ENCODE measurements at places on chromosomes 4 and X.

- DNase-seq, result no peak
Measured at GRCh38 chrX:23616361-23616760, 50.9 kb upstream of the PRDX4 start.

DNA sequence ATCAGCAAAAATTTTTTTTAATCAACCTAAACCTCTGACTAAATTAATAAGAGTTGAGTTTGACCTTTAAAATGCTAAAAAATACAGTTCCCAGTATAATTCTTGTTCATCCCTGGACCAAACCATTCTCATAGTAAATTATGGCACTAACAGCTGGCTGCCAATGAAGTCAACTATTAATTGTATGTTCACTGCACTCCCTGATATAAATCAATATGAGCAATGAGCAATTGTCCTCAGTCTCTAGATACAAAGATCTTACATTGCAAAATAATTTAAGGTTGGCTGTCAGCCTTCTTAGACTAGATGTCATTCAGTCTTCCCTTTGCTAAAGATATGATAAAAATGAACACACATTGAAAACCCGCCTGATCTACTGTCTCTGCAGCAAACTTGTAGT lies 39.3 kb downstream of the NKX6-1 start:
- DNase-seq, result no peak

DNA sequence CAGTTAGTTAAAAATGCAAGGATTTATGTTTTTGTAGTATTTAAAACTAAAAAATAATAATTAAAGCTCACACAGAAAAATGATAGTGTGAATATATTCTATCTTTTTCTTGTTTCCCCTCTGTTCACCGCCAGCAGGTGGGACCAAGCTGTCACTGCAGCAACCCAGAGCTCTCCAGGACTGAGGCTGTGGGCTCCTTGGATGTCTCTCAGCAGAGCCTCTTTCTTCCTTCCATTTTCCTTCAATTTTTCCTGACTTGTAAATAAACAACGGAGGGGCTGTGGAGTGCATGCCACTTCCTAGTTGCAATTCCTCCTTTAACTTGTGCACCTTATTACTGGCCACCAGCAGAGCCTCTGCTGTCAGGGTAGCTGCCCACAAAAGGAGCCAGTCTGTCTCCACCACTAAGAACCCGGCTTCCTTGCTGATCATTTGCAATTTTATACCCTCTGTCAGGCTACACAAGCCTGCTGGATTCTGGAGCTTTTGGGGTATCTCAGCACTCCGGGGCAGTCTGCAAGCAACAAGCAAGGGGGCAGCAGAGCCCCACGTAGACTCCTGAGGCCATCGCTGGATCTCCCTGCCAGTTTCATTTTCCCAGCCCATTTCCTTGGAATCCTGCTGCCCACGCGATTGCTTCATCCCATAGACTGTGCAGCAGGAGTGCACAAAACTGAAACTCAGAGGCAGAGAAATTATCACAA lies 1467.4 kb downstream of the C4orf33 start:
- DNase-seq, result no peak

DNA sequence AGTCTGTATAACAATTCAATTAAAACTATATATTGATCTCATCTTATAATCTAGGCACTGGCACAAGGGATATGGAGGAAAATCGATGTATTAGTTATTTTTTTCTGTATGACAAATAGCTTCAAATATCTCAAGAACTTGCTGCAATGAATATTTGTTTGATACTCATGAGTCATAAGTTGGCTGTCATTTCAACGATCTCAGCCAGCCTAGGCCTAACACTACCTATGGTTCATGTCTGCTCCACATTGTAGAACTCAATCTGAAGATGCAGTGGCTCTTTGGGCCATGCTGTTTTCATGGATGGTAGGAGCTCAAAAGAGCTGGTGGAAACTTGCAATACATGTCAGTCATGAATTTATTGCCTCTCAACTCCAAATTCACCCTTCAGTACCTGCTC lies 44.7 kb downstream of the MAGEB17 start:
- DNase-seq, result no peak

GRCh38 chr4:99943904-99944437 lies 2.4 kb downstream of the DNAJB14 start:
- no peak for DNase-seq

DNA sequence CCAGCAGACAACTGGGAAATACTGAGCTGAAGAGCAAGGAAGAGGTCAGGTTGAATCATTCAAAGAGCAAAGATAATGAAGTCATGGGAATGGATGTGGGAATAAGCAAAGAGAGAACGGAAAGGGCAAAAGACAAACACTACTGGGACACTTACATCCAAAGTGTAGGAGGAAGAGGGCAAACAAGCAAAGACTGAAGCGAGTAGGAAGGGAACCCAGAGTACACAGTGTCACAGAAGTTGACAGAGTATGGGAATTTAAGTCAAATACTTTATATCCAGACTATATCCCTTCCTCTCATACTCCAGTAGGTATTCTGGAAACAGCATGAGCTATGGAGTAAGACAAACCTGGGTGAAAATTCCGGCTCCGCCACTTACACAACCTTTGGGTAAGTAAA lies 12.5 kb downstream of the GPC3 start:
- no peak for DNase-seq

DNA sequence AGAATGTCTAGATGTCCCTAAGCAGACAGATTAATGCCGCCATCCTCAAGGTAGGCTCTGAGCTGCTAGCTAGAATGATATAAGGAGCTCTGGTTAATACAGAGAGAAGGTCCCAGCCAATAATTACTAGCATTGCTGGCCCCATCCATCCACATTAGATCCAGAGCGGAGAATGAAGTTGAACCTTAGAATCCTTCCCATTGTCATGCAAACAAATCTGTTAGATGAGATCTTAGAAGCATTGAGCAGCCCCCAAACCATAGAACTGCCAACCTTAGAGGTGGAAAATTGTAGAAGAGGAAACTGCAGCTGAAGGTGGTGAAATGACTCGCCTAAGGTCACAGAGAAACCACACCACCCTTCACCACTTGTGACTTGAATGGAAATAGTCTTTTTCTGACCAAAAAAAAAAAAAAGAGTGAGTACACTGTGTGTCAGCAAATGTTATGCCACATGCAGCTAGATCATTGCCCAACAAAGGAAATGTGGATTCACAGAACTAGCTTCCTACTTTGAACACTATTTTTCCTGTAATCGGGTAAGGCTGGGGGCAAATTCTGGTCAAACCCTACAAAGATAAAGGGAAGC lies 162.1 kb downstream of the SMIM20 start:
- DNase-seq, result no peak

Measured in activated CD8-positive, alpha-beta memory T cell treated with anti-CD3 and anti-CD28 coated beads, Interleukin-2, amount 50 U/mL, for 48 hours (primary cell).